ENCODE measurements at places on chromosomes 2 and 18. TPM values are rescaled to one million over a fixed set of nuclear protein-coding genes. Genes with fewer than 3 reads are reported as not detected.

DNA sequence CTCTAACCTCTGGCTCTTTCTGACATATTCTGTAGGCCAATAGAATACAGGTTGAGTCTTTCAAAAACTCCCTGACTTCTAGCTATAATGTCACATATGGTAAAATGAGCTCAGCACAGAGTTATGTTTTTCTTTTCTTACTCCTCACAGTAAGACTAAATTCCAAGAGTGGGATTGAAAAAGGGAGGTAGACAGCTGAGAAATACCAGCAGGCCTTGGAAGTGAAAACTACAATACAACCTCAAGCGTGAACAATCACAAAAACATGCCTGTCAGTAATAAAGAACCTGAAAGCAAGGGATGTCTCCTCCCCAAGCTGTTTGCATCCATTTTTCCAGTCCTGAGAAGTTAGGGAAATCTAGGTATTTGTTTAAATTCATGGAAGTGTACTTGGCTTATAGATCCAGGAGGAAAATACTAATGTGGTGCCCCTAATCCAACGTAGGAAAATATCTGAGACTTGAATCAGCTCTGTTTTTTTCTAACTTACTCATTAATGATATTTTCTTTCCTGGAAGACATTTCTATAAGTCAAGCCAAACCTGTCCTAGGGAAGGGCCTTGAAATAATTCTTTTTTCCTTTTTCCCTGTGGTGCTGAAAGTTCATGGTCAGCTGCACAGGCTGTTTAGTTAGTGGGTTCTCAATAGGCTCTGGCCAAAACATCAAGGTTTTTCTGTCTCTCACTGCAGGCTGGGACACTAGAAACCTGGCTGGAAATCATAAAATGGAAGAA, 167.9 kb upstream of the SPATS2L start:
- no peak for DNase-seq
- no peaks in the 10 kb centered on the region for H3K27me3 ChIP-seq
- H3K36me3 ChIP-seq, result no peaks in the 10 kb centered on the region

GRCh38 chr18:44887227-44887631, 206.5 kb downstream of the SETBP1 start:
- no peak overlapping the region for H3K27ac ChIP-seq
- H3K27me3 ChIP-seq, result no peaks in the 10 kb centered on the region
- no peaks in the 10 kb centered on the region for H3K4me1 ChIP-seq

GRCh38 chr2:190984595-190984994, 29.4 kb downstream of the STAT1 start:
- peaks cover 58% of the 10 kb centered on the region for H3K36me3 ChIP-seq
- no peak overlapping the region for H3K27ac ChIP-seq
- H3K4me1 ChIP-seq, result peaks cover 6% of the 10 kb centered on the region
- no peak overlapping the region for H3K4me3 ChIP-seq

Gene STK11IP
- total RNA-seq, result 29.7 TPM

Gene C2orf66
- total RNA-seq, result 0.28 TPM

DNA sequence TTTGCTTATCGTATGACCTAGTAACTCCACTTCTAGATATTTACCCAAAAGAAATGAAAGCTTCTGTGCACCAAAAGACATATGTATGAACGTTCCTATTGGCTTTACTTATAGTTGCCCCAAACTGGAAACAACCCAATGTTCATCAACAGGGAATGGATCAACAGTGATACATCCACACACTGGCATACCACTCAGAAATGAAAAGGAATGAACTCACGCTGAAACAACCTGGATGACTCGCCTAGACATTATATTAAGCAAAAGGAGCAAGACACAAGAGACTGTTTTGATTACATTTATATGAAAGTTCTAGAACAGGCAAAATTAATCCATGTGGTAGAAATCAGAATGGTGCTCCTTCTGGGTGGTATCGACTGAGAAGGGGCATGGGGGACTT, 18.9 kb downstream of the ADRA2B start:
- H3K4me3 ChIP-seq, result no peak overlapping the region
- H3K4me1 ChIP-seq, result no peaks in the 10 kb centered on the region

DNA sequence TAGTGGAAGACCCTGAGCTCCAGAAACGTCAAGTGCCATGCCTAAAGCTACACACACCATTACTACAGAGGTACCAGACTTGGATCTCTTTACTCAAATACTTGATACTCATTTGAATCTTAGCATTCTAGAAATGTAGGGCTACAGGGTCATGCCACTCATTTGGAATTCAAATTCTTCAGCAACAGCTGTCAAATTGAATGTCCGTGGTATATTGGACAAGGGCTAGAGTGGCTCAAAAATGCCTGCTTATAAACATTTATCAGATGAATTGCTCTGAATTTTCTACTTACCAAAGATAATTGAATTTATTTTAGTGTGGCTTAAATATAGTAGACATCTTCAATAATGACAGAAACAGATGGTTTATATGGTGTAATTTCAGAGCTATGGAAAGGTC, 669.7 kb downstream of the SLC4A3 start:
- no peaks in the 10 kb centered on the region for H3K4me1 ChIP-seq
- DNase-seq, result no peak
- no peaks in the 10 kb centered on the region for H3K36me3 ChIP-seq
- no peak overlapping the region for H3K4me3 ChIP-seq
- H3K27me3 ChIP-seq, result no peaks in the 10 kb centered on the region
- no peak overlapping the region for H3K27ac ChIP-seq

DNA sequence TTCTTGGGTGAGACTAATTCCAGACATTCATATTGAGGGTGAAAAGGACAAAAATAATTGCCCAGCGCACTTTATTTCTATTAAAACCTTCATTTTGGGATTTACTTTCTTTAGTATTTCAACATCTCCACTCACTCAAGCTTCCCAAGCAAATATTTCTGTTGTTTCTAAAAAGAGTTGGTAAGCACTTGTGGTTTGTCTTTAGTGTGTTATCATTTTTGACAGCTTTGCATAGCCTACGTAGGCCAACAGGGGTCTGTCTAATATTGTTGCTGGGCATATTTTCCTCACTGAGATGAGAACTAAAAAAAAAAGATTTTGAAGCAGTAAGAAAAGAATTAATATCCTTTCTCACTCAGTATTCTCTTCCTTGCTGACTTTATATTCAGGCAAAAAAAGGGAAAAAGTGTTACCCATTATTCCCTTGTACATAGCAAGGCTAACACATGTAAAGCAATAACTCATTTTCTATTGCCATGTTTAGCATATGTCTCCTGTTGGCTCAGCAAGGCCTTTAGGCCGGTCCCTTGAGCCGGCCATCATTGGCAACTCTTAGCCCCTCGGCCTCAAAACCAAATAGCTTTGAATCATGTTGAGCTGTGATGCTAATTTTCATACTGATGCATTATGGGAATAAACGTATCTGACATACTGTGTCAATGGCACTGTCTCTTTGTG, 494.2 kb downstream of the ARHGAP15 start:
- peaks cover 6% of the 10 kb centered on the region for H3K4me1 ChIP-seq
- no peak for DNase-seq
- no peaks in the 10 kb centered on the region for H3K27me3 ChIP-seq
- H3K27ac ChIP-seq, result peak overlapping the region; percentile 50

DNA sequence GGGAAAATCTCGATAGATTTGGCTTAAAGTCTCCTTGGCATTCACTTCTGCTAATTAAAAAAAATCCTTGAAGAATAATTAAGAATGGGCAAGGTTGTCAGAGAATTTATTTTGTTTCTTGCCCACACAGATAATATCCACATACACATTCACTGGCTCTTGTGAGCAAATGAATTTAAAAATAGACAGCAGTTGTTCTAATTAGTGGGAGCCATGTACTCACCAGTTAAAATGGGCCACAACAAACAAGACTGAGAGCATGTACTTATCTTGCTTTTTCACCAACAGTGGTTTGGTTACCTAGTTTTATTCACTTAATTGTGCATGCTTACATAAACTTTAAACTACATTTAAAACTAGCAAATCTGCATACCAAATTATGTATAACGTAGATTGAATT, 53.5 kb downstream of the TMEM182 start:
- H3K4me1 ChIP-seq, result no peaks in the 10 kb centered on the region
- H3K27ac ChIP-seq, result no peak overlapping the region
- H3K4me3 ChIP-seq, result no peak overlapping the region
- H3K36me3 ChIP-seq, result no peaks in the 10 kb centered on the region

GRCh38 chr2:178263159-178263860, 69.0 kb downstream of the OSBPL6 start:
- H3K4me1 ChIP-seq, result no peaks in the 10 kb centered on the region

DNA sequence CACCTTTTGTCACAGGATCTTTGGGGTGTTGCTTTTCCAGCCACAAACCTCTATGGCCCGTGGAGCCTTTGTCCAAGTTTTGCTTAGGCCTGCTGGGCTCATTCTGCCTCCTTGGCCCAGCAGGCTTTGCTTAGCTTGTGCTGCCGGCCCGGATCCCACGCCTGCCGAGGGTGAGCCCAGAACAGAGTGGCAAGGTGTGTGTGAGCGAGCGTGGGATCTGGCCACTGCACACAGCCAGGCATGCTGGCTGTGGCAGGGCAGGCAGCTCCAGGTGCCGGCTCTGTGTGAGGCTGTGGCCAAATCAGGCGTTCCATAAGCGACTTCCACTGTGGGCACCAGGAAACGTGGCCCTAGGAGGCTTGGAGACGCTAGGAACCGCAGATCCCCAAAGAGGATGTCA, 97.5 kb downstream of the ATP9B start:
- no peaks in the 10 kb centered on the region for H3K27me3 ChIP-seq
- H3K36me3 ChIP-seq, result peaks cover 23% of the 10 kb centered on the region
- no peak overlapping the region for H3K27ac ChIP-seq
- no peaks in the 10 kb centered on the region for H3K4me1 ChIP-seq

Gene ALKAL2
- 0.88 TPM for total RNA-seq

GRCh38 chr18:63267975-63268721, 51.4 kb downstream of the BCL2 start:
- H3K27ac ChIP-seq, result no peak overlapping the region
- peaks cover 20% of the 10 kb centered on the region for H3K4me1 ChIP-seq
- H3K36me3 ChIP-seq, result peaks cover 3% of the 10 kb centered on the region
- no peaks in the 10 kb centered on the region for H3K27me3 ChIP-seq
- no peak for DNase-seq

DNA sequence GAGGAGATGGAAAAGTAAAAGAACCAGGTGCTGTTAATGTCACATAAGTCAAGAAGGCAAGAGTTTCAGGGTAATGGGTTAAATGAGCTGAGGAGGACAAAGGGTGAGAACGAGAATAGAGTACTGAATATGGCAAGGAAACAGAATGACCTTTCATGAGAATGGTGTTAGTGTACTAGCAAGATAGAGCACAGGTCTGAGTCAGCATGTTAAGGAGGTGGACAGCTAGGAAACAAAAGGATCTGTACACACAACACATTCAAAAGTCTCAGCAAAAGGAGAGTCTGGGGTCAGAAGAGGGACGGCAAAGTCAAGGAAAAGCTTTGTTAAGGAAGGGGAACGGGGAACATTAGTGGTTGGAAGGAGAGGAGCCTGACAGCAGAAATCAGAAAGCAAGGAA, 28.9 kb downstream of the LMAN2L start:
- no peaks in the 10 kb centered on the region for H3K27me3 ChIP-seq
- H3K27ac ChIP-seq, result no peak overlapping the region
- H3K36me3 ChIP-seq, result peaks cover 61% of the 10 kb centered on the region
- no peak overlapping the region for H3K4me3 ChIP-seq

DNA sequence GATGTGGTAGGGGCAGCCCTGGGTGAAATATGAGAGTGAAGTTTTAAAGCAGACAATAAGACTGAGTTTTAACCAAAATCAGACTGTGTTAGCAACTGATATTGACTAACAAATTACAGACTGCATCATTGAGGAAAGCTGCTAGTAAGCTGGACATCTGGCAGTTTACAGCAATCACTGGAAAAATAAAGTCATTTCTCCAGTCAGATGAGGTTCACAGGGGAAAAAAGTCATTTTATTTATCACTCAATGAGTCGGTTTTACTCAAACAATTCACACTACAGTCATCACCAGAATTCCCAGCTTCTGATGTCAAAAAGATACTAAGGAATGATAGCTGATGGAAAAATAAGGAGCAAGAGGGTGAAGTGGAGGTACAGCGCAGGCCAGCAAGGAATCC, 10.5 kb upstream of the TMEM177 start:
- no peak overlapping the region for H3K27ac ChIP-seq
- no peaks in the 10 kb centered on the region for H3K27me3 ChIP-seq
- no peak for DNase-seq
- H3K4me1 ChIP-seq, result no peaks in the 10 kb centered on the region
- no peaks in the 10 kb centered on the region for H3K36me3 ChIP-seq

Gene MEP1B
- 0.11 TPM for total RNA-seq

DNA sequence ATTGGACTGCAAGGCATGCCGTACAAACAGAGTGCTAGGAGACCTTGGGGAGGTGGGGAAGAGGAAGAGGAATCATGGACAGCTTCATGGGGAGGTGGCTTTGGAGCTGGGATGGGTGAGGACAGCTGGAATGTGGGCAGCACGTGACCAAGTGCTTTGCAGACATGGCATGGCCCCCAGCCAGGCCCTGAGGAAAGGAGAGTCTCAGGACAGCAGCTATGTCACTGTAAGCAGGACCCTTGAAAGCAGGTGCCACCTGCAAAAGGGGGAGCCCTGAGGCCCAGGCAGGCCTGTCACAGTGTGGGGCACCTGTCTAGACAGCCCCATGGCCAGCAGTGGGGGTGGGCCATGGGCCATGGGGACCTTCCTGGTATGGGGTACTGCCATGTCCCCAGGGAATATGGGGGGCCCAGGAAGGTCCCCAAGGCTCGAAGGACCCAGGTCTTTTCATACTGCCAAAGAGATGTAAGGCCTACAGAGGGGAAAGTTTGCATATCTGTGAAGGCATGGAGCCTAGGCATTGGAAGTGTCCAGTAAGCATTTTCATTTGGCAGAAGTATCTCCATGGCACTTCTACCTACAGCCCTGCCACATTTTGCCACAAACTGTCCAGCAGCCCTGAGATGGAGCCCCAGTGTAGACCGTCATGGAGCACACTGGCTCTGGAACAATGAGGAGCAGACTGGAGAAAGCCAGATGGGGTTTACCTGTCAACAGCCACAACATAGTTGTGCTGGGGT, 9.9 kb downstream of the PAX8 start:
- no peak overlapping the region for H3K4me3 ChIP-seq
- H3K4me1 ChIP-seq, result no peaks in the 10 kb centered on the region
- no peak for DNase-seq

GRCh38 chr2:44286119-44286883, 11.0 kb downstream of the SLC3A1 start:
- H3K36me3 ChIP-seq, result no peaks in the 10 kb centered on the region
- H3K27ac ChIP-seq, result no peak overlapping the region
- no peak for DNase-seq
- no peak overlapping the region for H3K4me3 ChIP-seq
- H3K27me3 ChIP-seq, result no peaks in the 10 kb centered on the region

Gene VAPA
- total RNA-seq, result 259 TPM

- no peak overlapping the region for H3K27ac ChIP-seq
- H3K27me3 ChIP-seq, result no peaks in the 10 kb centered on the region
- H3K4me1 ChIP-seq, result no peaks in the 10 kb centered on the region
- H3K4me3 ChIP-seq, result no peak overlapping the region
- no peaks in the 10 kb centered on the region for H3K36me3 ChIP-seq
Observed at GRCh38 chr18:77524909-77525308, 275.3 kb downstream of the GALR1 start.

- H3K27ac ChIP-seq, result no peak overlapping the region
- H3K4me1 ChIP-seq, result no peaks in the 10 kb centered on the region
- DNase-seq, result no peak
- no peaks in the 10 kb centered on the region for H3K27me3 ChIP-seq
Observed at GRCh38 chr2:196260546-196260945, 89.2 kb upstream of the STK17B start.

- H3K4me1 ChIP-seq, result peaks cover 23% of the 10 kb centered on the region
- no peak overlapping the region for H3K4me3 ChIP-seq
- no peaks in the 10 kb centered on the region for H3K27me3 ChIP-seq
- H3K36me3 ChIP-seq, result peaks cover 10% of the 10 kb centered on the region
- no peak overlapping the region for H3K27ac ChIP-seq
Observed at GRCh38 chr18:79257480-79257879, 138.2 kb upstream of the NFATC1 start.
